ENCODE measurements at places on chromosomes 1 and 21.

- no peak for DNase-seq
Observed at GRCh38 chr1:240190881-240191401, 99.3 kb downstream of the FMN2 start.

GRCh38 chr1:171501305-171502024 is 16.1 kb downstream of the PRRC2C start:
- no peak for DNase-seq

- DNase-seq: peak; percentile 74
Observed at GRCh38 chr21:43975469-43976098, 36.5 kb upstream of the TRAPPC10 start.

GRCh38 chr1:160539990-160540858 is 17.2 kb upstream of the SLAMF6 start:
- DNase-seq: peak; percentile 66

DNA sequence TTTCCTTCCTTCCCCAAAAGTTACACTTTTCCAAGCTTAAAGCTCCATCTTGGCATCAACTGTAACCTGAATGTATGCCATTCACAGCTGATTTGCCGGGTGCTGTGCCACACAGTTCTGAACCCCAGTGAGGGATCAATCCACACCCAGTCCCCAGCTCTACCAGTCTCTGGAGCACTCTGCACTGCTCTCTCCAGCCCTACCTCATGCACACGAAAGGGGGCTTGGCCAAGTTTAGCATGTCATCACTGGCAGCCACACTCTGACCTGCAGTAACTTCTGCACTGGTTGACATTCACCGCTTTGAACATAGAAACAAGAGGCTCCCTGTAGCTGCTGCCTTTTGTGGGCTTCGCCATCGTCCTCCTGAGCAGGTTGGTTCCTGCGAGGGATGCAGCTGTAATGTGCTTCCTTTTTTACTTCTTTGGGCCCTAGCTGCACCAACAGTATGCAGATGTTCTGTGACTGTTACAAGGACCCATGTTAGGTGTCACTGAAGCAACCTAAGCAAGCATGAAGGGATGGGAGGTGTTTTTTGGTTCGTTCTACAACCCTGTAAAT is 135.4 kb upstream of the SLC44A3 start:
- no peak for DNase-seq

DNA sequence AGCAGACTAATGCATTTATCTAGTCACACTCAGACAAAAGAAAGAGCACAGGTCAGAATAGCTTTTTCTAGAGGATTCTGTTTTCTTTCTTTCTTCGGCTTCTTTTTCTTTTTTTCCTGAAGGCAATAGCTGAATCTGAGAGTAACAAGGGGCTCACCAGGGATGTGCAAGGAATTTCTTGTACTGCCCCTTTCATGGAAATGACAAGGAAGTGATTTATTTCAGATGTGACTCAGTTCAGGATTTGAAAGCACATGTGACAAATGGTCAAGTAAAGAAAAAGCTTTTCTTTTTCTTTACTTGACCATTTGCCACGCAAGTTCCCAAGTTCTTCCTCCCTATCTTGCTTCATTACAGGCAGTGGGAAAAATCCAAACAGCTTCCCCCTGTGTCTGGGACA is 202.0 kb downstream of the GABPA start:
- DNase-seq: no peak

DNA sequence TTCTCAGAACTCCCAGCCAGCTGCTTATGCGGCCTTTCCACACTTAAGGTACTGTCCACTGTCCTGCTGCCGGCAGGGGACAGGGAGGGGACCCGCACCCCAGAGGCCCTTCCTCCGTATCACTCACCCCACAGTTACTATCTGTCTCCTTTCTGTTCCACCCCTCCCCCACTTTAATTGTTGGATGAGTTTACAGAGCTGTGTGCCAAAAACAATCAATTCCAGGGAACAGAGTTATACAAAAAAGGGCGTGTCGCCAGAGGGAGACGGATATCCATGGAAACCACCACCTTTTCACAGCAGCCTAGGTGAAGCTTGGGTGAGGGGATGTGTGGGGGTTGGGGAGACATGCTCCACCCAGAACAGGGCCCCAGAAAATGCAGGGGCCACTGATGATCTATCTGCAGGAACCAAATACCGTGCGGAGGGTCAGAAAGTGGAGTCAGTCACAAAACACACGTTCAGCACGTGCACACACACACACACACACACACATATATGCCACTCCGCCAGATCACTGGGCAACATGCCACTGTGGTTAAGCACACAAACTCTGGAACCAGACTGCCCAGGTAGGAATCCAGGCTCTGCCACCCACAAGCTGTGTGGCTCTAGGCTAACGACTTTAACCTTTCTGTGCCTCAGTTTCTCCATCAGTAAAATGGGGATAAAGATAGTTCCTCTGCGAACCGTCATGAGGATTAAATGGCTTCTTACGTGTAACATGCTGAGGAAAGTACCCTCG is 30.5 kb downstream of the CASZ1 start:
- no peak for DNase-seq

- no peak for DNase-seq
Observed at GRCh38 chr1:26912147-26912490, 1.7 kb downstream of the NR0B2 start.

DNA sequence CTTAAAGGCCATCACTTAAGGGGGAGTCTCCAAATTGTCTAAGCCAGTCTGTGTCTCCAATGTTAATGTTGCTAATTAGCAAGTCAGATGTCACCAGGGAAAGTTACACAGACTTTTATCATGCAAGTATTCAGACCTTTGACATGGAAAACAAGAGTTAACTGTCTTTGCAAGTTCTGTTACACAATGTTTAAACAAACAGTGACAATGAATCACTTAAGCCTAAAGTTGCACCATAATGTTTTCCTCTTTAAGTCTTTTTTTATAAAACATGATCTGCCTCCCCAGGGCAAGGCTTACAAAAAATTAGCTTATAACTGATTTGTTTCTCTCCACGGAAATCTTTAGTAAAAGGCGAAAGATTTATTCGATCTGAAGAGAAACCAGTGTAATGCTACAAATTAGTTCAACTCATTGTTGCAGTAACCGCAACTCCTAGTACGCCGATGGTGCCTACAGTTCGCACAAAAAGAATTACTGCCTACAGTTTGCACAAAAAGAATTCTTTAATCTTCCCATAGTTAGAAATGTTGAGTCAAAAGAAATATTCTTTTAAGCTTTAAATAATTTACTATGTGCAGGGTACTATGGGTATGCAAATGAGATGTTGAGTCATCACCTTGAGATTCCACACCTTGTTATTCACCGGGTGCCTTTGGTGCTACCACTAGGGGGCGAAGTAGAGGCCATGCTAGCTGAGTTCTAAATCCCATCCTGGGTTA is 45.3 kb downstream of the HHAT start:
- no peak for DNase-seq

DNA sequence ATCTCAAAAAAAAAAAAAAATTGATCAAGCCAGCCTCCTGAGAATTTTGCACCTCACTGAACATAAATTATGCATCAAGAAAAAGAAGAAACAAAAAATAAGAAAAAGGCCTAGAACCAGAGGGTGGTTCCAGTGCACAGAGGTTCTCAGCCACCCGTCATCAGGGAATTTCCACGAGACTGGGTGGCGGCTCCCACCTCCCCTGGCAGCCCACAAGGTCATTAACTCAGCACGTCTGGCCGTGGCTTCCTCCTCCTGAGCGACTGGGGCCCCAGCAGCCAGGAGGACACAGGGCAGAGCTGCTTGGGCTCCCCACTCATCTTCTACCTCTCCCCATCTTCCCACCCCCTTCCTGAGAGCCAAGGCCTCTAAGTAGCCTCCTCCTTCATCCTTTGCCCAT is 15.7 kb upstream of the TMEM51 start:
- DNase-seq: no peak

GRCh38 chr1:102732927-102733326 is 375.4 kb downstream of the COL11A1 start:
- DNase-seq: no peak

GRCh38 chr1:212655668-212656440 is 43.8 kb downstream of the BATF3 start:
- DNase-seq: no peak

GRCh38 chr1:202664083-202664482 is 46.2 kb downstream of the SYT2 start:
- DNase-seq: no peak

GRCh38 chr1:178271471-178271870 is 177.6 kb downstream of the RASAL2 start:
- DNase-seq: no peak

DNA sequence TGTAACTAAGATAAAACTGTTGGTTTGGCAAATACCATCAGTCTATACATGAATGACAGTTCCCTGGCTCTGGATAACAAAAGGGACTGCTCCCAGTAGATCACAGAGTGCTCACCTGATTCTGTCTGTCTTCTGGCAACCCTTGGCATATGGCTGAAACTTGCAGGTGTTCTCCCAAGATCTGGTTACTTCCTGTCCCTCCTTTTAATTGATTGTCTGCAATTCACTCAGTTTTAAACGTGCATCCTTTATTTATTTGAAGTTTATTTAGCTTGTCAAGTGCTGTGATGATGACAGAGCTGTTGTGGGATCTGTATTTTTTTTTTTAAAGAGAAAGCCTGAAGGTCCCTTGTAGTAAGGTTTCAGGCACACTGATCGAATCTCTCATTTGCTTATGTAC is 3.4 kb downstream of the KCNA3 start:
- no peak for DNase-seq

DNA sequence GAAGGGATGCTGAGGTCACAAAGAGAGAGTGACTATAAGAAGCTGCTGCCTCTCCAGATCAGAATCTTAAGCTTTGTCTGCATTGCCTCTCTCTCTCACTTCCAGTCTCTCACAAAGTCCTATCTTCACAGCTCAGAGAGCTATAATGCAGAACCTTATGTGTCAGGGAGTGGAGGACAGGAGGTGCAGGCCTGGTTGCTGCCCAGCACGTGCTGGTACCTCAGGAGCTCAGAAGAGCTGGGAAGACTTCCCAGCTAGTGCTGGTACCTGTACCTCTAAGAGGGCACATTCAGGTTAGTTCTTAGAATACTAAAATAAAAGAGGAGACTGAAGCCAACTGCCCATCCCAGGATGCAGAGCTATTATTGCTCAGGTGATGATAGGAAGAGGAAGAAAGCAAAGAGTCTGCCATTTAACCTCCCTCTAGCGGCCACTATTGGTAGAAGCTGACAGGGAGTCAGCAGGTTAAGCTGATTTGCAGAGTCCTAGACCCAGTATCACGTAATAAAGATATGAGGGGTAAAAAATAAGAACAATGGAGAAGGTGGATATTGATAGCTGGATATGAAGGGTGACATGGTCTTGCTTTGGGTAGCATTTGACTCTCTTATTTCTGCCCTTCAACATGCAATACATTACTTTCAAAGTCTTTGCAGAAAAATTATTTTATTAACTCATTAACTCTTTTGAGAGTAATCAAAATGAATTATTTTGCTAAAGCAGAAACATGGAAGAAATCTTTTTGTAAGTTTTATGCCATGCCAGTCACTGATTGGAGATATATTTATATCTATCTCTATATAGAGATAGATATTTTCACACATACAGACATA is 138.1 kb upstream of the HMCN1 start:
- no peak for DNase-seq

- DNase-seq: no peak
Observed at GRCh38 chr1:175408986-175409385, 216.4 kb upstream of the KIAA0040 start.

DNA sequence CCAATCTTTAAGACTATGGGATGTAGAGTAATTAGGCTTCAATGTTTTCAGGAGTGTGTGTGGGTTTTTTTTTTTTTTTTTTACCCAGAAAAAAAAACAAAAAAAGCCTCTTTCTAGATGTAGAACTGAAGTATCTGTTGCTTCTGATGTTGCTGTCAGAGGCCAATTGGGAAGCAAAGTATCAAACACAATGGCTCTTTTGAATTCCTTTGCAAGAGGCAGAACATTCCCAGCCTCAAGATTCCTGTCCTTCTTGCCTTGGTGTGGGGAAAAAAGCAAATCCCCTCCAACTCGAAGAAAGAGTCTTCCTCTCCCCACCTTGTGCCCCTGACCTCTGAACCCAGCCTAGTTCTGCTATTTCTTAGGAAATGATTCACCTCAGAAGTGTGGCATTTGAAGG is 55.4 kb upstream of the LMO4 start:
- no peak for DNase-seq

DNA sequence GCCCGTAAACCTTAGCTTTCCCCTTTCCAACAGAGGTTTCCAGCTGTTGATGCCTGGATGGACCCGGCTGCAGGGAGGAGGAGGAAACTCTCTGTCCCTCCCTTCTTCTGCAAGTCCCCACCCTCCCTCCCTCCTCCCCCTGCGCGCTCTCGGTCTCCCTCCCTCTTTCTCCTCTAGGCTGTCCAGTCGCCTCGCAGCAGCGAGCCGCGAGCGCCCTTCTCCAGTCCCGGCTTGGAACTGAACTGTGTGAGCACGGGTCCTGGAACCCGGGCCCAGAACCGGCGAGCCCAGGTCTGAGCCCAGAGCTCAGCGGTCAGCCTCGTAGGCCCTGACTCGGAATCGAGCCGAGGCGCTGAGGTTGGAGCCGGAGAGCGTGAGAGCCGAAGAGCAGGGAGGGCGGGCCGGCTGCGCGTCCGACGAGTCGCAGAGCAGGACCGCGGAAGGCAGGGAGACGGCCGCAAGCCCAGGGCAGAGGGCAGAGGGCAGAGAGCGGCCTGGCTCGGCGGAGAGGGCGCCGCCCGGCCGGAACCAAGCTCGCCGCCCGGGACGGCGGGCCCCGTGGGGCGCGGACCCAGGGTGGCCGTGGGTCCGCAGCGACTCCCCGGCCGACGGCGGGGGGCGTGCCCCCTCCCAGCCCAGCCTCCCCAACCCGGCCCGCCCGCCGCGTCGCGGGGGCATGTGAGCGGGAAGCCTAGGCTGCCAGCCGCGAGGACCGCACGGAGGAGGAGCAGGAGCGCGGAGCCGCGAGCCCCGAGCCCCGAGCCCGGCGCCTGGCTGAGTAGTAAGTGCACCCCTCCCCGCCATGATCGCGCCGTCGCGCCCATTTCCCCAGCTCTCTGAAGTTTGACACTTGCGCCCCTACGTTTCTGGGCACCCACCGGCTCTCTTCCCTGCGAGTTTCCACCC is at the start of gene SOX13:
SOX13 (plus strand) TSS at position 185 of the 906 bp plus-strand sequence. CDS start 39,801 bp downstream, outside the sequence.
- DNase-seq: no peak

GRCh38 chr1:119209061-119209460 is 68.6 kb upstream of the WARS2 start:
- no peak for DNase-seq

DNA sequence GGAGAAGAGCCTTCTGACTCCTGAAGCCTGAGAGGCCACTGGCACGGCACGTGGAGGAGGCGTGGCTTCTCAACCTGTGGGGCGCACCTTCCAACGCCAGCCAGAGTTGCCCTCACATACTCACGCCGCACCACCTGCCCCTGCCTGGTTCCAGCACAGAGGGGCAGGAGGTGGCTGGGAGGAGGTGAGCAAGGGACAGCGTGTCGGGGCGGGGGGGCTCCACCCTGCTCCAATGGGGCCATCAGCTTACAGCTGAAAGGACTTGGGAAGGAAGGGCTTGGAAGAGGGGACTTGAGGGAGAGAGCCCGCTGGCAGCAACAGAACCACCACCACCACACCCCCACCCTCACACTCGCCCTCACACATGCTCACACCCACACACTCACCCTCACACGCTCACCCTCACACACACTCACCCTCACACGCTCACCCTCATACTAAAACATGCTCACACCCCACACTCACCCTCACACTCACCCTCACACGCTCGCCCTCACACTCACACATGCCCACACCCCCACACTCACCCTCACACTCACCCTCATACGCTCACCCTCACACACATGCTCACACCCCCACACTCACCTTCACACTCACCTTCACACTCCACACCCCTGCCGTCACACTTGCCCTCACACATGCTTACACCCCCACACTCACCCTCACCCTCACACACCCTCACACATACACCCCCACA is 41.6 kb upstream of the EDN2 start:
- no peak for DNase-seq

GRCh38 chr1:230787471-230787870 is 40.3 kb downstream of the CAPN9 start:
- DNase-seq: no peak

Measured in naive B cell (primary cell).